Activated CD4-positive, alpha-beta T cell treated with anti-CD3 and anti-CD28 coated beads, Interleukin-2, amount 10 ng/mL, durations not matched to agents 7 days and 5 days (primary cell): ENCODE measurements at places on chromosomes 13 and 19.

DNA sequence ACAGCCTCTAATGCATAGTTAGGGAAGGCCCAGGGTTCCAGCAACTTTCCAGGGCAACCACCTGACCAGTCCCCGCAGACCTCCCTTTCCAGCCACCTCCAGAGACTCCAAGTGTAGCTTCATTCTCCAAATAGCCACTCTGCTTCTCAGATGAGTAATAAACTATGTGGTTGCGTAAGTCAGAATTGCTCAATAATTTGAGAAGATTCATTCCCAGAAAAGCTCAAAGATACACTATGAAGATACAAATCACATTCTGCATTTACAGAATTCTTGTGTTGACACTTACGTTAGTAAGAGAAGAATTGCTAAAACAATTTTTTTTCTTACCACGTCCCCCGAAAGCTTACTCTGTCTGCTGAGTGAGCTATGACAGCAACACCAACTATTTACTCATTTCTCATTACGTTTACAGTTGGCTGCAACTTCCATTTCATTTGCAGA, 8.2 kb upstream of the LATS2 start:
- no peak for DNase-seq

GRCh38 chr13:67299751-67300150, 69.6 kb upstream of the PCDH9 start:
- DNase-seq: no peak

- no peak for DNase-seq
These were observed 17.7 kb downstream of the GPC6 start for GRCh38 chr13:93244141-93244917.

GRCh38 chr19:57682226-57682766, 519 bp downstream of the ZNF551 start:
- no peak for DNase-seq

- no peak for DNase-seq
These were observed 55.1 kb downstream of the CDADC1 start for GRCh38 chr13:49302817-49303216.

GRCh38 chr19:31332096-31332495, 17.1 kb downstream of the TSHZ3 start:
- DNase-seq: no peak

- DNase-seq: no peak
These were observed 111.5 kb downstream of the DNAJC15 start for GRCh38 chr13:43134868-43135267.

DNA sequence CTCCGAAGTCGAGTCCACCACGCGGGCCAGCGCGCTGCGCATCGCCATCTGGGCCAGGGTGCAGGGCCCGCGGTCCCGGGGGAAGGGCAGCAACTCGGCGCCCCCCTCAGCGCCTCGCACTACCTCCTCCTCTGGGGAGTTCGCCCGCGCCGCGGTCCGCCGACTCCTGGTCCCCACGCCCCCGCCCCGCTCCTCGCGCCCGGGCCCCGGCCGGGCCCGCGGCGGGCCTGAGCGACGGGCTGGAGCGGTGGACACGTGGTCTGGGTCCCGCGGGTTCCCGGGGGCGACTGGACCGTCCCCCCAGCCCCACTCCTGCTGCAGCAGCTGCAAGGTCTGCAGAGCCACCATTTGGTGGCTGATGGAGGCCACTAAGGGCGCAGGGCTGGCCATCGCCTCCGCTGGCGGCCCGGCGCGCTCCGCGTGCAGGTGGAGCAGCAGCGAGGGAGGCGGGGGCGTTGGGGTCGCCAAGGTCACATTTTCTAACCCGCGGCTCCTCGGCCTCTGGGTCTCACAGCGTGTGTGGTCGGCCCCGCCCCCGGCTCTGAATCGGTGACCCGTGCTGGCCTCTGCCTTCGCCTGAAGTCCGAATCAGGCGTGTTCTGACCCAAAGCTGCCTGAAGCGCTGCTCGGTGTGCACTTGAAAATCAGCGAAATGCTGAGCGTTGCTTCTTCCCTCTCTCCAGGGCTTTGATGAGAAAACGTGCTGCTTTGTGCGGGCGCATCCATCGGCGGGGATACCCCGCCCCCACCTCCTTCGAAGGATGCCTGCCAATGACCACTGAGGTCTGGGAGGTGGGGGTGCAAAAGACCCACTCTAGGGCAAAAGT, at the start of gene DLEU7:
Gene DLEU7 (minus strand): TSS at position 436 of the 827 bp plus-strand sequence. CDS start 46 bp downstream, at position 390.
- no peak for DNase-seq

DNA sequence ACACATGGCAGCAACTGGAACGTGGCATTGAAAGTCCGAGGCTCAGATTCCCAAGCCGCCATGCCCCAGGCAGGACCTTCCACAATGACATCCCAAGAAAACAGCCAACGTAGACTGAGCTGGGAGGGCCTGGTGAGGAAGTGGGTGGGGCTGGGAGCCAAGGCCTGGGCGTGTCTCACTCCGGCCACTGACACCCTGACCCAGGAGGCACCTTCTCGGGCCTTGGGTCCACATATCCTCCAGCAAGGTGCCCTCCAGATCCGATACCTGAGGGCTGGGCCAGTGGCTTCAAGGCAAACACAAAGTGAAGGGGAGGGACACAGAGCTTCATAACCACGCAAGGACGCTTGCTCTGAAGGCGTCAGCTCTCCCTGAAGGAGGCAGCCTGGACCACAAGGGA, 43.0 kb downstream of the RAB20 start:
- DNase-seq: no peak

GRCh38 chr19:8319807-8320520, 1.2 kb downstream of the NDUFA7 start:
- DNase-seq: no peak

DNA sequence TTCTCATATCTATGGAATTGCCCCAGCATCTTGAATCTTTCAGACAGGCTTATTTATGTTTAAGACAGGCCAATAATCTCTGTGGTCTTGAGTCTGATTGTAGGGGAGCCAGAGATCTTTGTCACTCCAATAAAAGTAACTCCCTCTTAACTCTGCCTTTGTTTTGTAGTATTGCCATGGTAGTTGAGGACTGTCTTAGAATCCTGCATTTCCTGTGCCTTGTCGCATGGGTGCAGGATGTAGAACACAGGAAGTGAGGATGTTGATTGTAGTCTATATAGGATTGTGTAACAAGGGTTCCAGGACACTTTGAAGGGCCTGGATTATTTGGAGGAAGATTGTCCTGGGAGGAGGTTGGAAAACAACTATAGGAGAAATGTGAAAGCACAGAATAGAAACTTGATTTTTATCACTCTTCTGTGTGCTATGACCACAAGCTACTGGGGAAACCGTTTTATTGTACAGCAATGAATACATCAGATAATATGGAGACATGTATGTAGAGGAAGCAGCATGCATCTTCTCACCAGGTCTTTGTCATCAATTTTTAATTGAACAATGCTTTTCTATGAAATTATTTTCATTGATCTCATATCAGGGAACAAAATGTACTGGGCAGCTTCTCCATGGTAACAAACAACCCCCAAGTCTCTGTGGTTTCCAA, 411.7 kb downstream of the FGF9 start:
- DNase-seq: no peak

- no peak for DNase-seq
These were observed 176.4 kb downstream of the FLT1 start for GRCh38 chr13:28318496-28318895.

DNA sequence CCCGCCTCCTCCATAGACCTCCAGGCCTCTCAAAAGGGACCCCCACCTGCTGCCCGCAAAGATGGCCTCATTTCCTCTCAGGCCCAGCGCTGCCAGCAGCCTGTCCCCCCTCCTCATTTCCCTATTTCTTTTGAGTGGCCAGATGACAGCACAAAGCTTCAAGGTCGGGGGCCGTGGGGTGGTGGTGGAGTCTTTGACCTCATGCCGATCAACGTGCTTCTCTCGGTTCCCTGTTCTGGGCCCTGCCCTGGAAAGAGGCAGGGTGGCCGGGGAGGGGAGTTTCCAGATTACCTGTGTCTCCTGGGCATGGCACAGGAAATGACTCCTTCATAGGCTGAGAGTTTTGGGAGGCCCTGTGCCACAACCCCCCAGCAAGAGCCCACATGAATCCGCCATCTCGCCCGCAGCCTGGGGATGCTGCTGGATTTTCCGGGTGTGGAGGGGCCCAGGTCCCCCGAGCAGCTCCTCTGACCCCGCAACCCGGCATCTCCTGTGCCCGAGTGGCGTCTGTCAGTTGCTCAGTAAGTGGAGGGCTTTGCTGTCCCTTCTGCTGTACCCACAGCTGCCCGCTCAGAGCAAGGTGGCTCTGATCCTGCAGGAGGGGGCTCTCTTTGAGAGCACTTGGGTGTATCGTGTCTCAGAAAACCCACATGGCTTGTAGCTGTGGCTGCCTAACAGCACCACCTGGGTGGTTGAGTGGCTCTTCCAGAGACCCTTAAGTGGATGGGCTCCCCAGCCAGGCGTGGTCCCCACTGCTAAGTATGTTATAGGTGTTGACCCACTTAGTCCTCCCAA, 139.4 kb downstream of the SIPA1L3 start:
- DNase-seq: no peak

DNA sequence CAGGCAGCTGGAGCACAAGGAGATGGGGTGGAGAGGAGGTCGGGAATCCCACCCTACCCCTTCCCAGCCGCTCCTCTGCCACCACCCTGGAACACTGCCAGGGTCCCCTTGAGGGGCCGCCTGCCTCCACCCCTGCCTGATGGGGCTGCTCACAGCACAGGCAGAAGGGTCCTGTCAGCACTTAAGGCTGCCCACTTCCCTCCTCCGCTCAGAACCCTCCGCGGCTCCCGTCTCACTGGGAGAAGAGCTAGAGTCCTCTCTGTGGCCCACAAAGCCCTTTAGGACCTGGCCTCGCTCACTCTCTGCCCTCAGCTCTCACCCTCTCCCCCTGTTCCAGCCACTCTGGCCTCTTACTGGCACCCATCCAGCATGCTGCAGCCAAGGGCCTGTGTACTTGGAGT, 3.4 kb upstream of the POLD1 start:
- no peak for DNase-seq

GRCh38 chr19:33301144-33301899, 1.0 kb downstream of the CEBPA start:
- DNase-seq: no peak

GRCh38 chr13:23668562-23668961, 98.3 kb downstream of the TNFRSF19 start:
- no peak for DNase-seq

DNA sequence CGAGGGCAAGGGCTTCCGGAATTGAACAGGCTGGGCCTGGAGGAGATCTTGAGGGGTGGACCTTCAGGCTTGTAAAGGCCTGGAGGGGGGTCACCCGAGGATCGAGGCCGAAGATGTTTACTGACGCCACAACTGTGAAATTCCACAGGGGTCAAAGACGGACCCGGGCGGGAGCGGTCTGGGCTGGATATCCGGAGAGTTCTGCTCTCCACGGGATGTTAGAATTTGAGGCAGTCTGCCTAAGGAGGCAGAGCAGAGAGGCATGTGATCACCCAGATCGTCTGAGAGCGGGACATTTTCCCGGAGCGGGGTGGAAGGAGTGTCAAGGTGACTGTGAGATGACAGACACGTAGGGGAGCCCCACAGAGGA, 13.2 kb downstream of the KLHL26 start:
- DNase-seq: no peak

- DNase-seq: no peak
These were observed 26.4 kb downstream of the CLEC4M start for GRCh38 chr19:7789447-7789846.

GRCh38 chr19:23056516-23056915, 53.5 kb upstream of the ZNF728 start:
- no peak for DNase-seq

DNA sequence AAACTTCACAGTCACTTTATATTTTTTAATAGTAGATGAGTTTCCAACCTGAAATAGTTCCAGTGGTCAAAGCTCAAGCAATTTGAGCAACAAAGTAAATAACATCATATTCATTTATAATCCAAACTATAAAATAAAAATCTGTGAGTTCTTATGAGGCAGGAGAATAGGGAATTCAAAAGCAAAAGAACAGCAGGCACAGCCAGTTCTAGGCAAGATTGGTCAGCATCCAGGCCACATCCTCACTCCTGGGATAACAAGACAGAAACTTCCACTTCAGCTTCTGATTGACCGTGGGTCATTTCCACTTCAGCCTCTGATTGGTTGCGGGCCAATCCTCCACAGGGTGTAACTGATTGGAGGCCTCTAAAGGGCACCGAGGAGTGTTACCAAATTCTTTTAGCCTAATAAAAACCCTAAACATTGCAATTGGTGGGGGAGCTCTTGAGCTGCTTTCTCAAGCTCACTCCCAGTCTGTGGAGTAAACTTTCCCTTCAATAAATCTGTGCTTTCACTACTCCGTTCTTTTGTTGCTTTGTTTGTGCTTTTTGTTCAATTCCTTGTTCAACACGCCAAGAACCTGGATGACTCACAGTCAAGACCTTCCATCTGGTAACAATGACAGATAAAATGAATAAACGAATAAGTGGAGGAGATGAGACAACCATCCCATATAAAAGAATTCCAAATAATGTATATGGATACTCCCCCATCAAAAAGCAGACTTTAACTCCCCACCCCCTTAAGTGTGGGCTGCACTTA, 42.6 kb upstream of the AMER2 start:
- DNase-seq: no peak

DNA sequence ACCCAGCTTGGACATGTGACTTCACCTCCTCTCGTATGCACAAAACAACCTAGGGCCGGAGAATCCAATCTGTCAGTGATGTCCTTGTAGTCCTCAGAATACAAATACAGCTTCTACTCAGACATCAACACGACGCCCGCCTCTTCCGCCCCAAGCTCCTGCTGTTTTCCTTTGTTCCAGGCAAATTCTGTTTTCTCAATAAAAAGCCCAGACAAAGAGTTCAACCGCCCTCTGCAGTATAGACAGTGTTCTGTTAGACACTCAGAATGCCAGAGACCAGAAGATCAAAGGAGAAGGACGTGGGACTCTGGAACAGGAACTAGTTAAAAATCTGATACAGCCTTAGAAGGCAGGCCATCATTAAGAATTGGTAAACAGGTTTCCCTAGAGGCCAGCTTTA, 42.0 kb upstream of the GGACT start:
- no peak for DNase-seq

DNA sequence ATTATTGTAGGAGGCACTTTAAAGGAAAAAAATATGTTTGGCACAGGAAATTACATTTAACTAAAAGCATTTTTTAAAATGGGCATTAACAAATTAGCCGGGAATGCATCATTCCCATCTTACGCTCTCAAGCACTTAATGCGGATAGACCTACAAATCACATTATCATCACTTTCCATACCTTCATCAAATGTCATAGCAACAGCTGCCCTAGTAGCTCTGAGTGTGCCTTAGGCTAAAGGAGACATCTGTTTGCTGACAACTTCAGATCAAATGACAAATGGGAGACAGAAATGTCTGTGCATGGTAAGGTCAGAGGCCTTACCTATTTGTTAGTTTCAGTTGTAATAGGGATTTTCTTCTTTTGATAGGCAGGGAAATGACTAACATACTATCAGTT, 773.2 kb upstream of the SLC10A2 start:
- DNase-seq: no peak

DNA sequence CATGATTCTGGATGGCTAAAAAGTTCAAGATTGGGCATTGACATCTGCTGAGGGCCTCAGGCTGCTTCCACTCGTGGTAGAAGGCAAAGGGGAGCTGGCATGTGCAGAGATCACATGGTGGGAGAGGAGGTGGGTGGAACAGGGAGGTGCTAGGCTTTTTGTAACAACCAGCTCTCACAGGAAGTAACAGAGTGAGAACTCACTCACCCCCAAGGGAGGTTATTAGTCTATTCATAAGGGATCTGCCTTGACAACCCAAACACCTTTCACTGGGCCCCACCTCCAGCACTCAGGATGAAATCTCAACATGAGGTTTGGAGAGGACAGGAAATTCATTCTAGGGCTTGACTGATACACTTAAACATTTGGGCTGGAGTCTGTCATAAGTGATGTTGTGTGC, 197.7 kb upstream of the RNF113B start:
- DNase-seq: no peak

GRCh38 chr19:39410017-39410830, 2.2 kb upstream of the PLEKHG2 start:
- peak; percentile 64 for DNase-seq

- no peak for DNase-seq
These were observed 30.7 kb upstream of the IL17D start for GRCh38 chr13:20672772-20673171.
